ENCODE measurements at places on chromosomes 6 and 20.
A peak's percentile ranks its signal among the peaks of the same experiment; 100 is the strongest.

GRCh38 chr6:166501246-166501645 lies 85.2 kb downstream of the RAMACL start:
- no peak overlapping the region for H3K27ac ChIP-seq
- no peaks in the 10 kb centered on the region for H3K27me3 ChIP-seq
- no peaks in the 10 kb centered on the region for H3K36me3 ChIP-seq
- H3K4me3 ChIP-seq, result no peak overlapping the region

DNA sequence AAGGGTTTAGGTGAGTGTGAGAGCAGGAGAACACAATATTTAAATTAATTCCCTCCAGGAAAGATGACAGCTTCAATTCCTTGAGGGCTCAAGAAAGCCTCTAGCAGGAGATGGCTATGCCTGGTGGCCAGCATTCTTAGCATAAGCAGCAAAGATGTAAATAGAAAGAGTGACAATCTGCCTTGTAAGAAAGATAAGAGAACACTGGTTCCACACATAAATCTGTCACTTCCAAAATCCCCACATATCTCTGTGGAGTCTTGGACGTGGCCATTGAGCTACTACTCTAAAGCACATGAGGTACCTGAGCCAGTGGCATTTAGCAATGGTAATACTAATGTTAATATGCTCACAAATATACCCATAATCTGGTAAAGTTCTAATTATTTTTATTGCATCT lies 29.2 kb downstream of the DEFB114 start:
- H3K27ac ChIP-seq, result no peak overlapping the region
- no peaks in the 10 kb centered on the region for H3K27me3 ChIP-seq
- no peaks in the 10 kb centered on the region for H3K4me1 ChIP-seq

DNA sequence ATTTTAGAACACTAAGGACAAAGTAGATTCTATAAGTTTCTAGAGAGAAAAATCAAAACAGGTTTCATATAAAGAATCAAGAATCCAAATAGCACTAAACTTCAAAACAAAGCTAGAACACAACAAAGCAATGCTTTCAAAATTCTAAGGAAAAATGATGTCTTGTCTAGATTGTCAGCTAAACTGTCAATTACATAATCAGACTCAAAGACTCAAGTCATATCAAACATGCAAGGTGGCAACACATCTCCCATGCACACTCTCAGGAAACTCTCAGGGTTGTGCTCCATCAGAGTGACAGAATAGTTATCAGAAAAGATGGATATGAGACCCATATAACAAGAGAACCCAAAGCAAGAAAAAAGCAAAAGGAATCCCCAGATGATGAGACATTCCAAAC lies 23.9 kb downstream of the HACE1 start:
- DNase-seq, result no peak
- H3K27ac ChIP-seq, result no peak overlapping the region
- no peaks in the 10 kb centered on the region for H3K4me1 ChIP-seq

GRCh38 chr6:114249522-114249921 lies 93.3 kb downstream of the HS3ST5 start:
- H3K27me3 ChIP-seq, result peaks cover 2% of the 10 kb centered on the region
- no peak for DNase-seq
- H3K4me3 ChIP-seq, result no peak overlapping the region
- H3K4me1 ChIP-seq, result no peaks in the 10 kb centered on the region
- H3K27ac ChIP-seq, result no peak overlapping the region

DNA sequence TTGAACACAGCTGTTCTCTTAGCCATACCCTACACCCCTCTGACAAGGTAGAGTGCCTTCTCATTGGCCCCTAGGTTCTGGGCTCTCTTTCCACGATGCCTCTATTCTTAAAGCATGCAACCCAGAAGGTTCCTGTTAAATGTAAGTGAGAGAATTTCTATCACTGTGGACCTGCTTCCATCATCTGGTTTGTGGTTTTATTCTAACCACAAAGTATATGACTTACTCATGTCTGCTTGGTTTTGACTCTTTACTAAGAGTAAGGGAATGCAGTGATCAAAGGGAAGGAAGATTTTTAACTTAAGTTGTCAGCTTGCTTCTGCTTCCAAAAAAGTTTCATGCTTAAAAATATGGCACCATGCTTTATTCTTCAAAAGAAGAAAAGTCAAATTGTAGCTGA lies 80.2 kb downstream of the ANKEF1 start:
- no peaks in the 10 kb centered on the region for H3K36me3 ChIP-seq
- H3K27me3 ChIP-seq, result no peaks in the 10 kb centered on the region
- no peaks in the 10 kb centered on the region for H3K4me1 ChIP-seq
- H3K27ac ChIP-seq, result no peak overlapping the region
- H3K4me3 ChIP-seq, result no peak overlapping the region
- DNase-seq, result no peak

DNA sequence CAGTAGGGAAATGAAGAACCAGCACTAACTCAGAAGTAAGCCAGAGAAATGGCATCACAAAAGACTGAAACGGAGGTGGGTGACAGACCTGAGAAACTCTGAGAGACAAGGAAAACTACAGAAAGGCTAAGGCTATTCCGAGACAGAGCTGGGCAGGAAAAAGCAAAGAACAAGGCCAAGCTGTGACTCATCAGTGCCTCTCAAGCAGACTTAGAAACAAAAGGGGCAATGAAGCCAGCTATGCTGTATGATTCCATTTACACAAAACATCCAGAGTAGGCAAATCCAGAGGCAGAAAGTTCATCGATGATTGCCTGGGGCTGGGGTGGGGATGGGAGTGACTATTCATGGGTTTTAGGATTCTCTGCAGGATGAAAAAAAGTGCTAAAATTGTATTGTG lies 50.0 kb downstream of the SLC23A2 start:
- peaks cover 61% of the 10 kb centered on the region for H3K4me1 ChIP-seq
- peaks cover 7% of the 10 kb centered on the region for H3K36me3 ChIP-seq
- no peaks in the 10 kb centered on the region for H3K27me3 ChIP-seq
- DNase-seq, result no peak
- H3K27ac ChIP-seq, result peak overlapping the region; percentile 65

GRCh38 chr20:19256085-19256484 lies 43.6 kb downstream of the SLC24A3 start:
- DNase-seq, result no peak
- no peaks in the 10 kb centered on the region for H3K4me1 ChIP-seq
- H3K27me3 ChIP-seq, result no peaks in the 10 kb centered on the region
- no peak overlapping the region for H3K27ac ChIP-seq

GRCh38 chr6:159977255-159977903 lies 8.5 kb downstream of the IGF2R start:
- no peaks in the 10 kb centered on the region for H3K36me3 ChIP-seq
- DNase-seq, result no peak
- H3K27ac ChIP-seq, result no peak overlapping the region
- H3K27me3 ChIP-seq, result no peaks in the 10 kb centered on the region
- peaks cover 22% of the 10 kb centered on the region for H3K4me1 ChIP-seq

DNA sequence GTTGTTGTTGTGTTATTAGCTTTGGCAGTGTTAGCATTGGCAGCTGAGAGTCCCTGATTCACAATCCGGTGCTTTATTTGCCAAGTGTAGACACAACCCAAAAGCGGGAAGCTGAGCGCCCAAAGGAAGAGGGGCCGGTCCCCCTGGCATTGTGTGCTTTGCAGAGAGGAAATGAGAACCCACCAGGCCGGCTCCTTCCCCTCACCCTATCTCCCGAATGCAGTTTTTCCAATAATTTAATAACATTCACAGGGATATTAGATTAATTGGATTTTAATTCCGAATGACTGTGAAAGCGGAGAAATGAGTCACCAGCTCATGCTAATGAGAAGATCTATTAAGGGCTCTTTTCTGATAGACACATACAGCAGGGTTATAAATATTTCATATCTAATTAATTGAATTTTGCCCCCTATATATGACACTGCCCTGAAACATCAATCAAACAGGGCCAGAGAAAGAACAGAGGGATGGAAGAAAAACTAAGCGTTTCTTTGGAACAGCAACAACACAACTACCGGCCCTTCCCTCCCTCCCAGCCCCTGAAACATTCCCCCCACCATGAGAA lies 143.8 kb downstream of the MBOAT1 start:
- H3K4me3 ChIP-seq, result no peak overlapping the region
- no peaks in the 10 kb centered on the region for H3K36me3 ChIP-seq
- DNase-seq, result no peak
- H3K27me3 ChIP-seq, result 0 out of 2 replicates have a peak, but pooled peaks cover 3% of the 10 kb centered on the region
- no peaks in the 10 kb centered on the region for H3K4me1 ChIP-seq

DNA sequence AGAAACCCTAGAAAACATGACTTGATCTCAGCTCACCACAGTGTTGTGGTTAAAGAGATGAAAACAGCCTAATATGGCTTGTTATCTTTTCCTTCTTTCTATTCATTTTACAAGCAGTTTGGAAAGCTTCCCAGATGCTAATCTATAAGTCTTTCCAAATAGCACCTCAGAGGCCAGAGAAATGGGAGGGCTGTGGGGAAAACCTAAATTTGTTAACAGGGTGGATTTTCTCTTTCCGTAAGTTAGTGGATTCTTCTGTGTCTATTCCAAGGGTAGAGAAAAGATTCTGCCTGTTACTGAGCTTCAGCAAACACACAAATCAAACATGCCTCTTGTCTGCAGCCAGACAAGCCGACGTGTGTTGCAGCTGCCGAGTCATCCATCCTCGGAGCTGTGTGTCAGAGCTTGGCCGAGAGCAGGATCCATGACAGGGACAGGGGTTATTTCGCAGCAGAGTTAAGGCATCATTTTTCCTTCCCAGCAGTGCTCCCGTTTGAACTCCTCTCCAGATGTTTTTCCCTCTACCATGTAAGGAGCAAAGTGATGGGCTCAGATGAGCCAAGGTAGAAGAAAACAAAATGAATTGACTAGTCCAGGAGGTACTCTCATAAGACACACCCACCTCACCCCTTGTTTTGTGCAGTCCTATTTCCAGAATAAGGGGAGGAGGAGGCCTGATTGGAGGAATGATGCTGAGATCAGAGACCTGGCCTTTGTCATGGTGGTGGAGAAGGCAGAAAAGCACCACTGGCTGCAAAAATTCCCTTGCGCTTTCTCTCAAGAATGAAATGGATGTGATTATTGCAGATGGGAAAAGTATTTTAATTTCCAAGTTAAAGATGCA lies 560.0 kb downstream of the C6orf118 start:
- no peak overlapping the region for H3K27ac ChIP-seq
- no peaks in the 10 kb centered on the region for H3K27me3 ChIP-seq
- H3K4me1 ChIP-seq, result no peaks in the 10 kb centered on the region

DNA sequence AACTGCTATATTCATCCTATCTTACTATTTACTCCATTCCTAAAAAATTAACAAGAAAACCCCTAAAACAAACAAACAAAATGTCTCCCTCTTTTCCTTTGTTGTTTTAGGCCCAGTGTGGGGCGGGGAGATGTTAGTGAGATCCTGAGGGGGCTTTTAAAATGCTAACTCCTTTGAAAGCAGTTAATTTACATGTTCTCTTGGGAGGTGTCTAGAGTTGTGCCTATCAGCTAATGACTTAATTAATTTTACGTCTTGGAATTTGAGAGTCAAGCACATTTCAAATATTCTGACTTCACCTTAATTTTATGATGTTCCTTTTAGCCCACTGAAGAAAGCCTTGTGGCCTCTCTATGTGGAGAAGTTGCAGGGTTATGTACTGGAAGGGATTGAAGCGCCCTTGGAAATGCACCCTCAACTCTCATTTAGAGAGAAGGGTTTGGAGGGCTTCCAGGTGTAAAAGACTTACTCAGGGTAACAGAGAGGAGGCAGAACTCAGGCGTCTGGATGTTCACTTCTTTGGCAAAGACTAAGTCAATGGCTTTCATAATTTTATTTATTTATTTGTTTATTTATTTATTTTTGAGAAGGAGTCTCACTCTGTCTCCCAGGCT lies 4.9 kb downstream of the SASH1 start:
- no peaks in the 10 kb centered on the region for H3K4me1 ChIP-seq
- H3K4me3 ChIP-seq, result no peak overlapping the region
- H3K27ac ChIP-seq, result no peak overlapping the region
- no peaks in the 10 kb centered on the region for H3K27me3 ChIP-seq
- no peaks in the 10 kb centered on the region for H3K36me3 ChIP-seq

- H3K4me1 ChIP-seq, result peaks cover 9% of the 10 kb centered on the region
- no peak overlapping the region for H3K4me3 ChIP-seq
- H3K27ac ChIP-seq, result no peak overlapping the region
- DNase-seq, result no peak
Observed at GRCh38 chr6:158529629-158530028, 30.3 kb upstream of the TMEM181 start.

- no peak overlapping the region for H3K27ac ChIP-seq
- no peaks in the 10 kb centered on the region for H3K27me3 ChIP-seq
- H3K36me3 ChIP-seq, result no peaks in the 10 kb centered on the region
- no peak overlapping the region for H3K4me3 ChIP-seq
- no peaks in the 10 kb centered on the region for H3K4me1 ChIP-seq
- DNase-seq, result no peak
Observed at GRCh38 chr6:112016320-112016719, 37.6 kb upstream of the CCN6 start.

GRCh38 chr6:128491610-128492206 lies 28.7 kb downstream of the PTPRK start:
- no peak overlapping the region for H3K4me3 ChIP-seq
- H3K27me3 ChIP-seq, result no peaks in the 10 kb centered on the region
- no peak for DNase-seq
- H3K27ac ChIP-seq, result no peak overlapping the region

DNA sequence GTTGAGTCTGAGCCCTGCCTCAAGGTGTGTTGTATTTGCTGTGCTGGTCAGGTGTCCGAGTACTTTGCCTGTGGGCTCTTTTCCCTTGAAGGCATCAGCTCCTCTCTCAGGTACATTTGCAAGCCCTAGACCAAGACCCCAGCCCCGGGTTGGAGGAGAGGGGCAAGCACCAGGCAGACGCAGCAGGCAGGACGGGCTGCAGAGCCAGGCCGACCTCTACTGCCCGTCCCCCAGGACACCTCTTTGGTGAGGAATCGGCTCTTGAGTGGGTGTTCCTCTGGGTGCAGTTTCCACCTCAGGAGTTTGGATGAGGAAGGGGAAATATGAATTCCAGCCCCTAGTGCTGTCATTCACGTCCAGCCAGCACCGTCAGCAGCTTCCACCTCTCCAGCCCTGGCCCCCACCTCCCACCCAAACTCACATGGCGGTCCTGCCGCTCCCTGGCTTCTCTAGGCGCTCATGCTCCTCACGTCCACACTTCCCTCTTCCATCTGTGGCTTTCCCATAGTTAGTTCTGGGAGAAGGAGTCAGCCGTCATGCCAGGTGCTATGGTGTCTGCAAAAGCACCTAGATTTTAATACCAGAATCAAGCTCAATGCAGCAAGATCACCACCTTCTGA lies 183.9 kb downstream of the DLL1 start:
- H3K27me3 ChIP-seq, result no peaks in the 10 kb centered on the region
- H3K4me1 ChIP-seq, result no peaks in the 10 kb centered on the region
- H3K27ac ChIP-seq, result no peak overlapping the region
- no peak overlapping the region for H3K4me3 ChIP-seq

DNA sequence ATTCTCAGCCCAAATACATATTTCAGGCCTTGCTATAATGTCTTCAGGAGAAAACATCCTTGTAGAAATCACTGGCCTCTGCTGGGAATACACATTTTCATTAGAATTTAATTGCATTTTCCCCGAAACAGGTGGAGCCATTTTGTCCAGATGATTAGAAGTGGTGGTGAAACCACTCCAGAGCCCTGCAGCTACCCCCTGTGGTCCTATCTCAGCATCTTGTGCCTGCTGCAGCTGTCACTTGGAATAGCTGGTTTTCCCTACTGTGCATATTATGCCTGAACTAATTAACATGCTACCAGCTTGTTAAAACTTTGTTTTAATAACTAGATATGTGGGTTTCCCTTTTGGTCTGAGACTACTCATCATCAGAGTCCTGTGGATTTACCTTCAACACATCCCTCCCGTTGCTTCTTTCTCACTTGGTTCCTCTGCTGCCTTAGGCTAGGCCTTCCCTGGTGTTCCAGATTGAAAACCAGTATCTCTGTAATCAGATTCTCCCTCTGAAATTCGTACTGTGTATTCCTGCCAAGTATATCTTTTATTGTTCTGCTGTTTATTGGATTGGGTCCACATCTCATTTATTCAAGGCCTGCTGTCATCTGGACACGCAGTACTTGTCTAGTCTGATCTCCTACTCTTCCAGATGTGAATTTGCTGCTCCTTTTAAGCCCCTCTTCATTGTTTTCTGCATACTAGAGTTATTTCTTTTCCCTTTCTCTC lies 15.2 kb downstream of the DNAH8 start:
- DNase-seq, result no peak
- no peaks in the 10 kb centered on the region for H3K36me3 ChIP-seq
- no peak overlapping the region for H3K27ac ChIP-seq
- H3K27me3 ChIP-seq, result no peaks in the 10 kb centered on the region
